ENCODE measurements at places on chromosomes 12 and 14.

DNA sequence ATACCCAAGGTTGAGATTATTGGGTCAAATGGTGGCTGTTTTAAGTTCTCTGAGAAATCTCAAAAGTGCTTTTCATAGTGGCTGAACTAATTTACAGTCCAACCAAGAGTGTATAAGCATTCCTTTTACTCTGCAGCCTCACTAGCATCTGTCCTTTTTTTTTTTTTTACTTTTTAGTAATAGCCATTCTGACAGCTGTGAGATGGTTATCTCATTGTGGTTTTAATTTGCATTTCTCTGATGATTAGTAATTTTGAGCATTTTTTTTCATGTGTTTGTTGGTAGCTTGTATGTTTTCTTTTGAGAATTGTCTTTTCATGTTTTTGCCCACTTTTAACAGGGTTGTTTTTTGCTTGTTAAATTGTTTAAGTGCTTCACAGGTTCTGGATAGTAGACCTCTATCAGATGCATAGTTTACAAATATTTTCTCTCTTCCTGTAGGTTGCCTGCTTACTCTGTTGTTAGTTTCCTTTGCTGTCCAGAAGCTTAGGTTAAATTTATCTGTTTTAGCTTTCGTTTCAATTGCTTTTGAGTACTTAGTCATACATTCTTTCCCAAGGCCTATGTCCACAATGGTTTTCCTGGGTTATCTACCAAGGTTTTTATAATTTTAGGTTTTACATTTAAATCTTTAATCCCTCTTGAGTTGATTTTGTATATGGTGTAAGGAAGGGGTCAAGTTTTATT is 881.3 kb upstream of the SEL1L start:
- DNase-seq: no peak

DNA sequence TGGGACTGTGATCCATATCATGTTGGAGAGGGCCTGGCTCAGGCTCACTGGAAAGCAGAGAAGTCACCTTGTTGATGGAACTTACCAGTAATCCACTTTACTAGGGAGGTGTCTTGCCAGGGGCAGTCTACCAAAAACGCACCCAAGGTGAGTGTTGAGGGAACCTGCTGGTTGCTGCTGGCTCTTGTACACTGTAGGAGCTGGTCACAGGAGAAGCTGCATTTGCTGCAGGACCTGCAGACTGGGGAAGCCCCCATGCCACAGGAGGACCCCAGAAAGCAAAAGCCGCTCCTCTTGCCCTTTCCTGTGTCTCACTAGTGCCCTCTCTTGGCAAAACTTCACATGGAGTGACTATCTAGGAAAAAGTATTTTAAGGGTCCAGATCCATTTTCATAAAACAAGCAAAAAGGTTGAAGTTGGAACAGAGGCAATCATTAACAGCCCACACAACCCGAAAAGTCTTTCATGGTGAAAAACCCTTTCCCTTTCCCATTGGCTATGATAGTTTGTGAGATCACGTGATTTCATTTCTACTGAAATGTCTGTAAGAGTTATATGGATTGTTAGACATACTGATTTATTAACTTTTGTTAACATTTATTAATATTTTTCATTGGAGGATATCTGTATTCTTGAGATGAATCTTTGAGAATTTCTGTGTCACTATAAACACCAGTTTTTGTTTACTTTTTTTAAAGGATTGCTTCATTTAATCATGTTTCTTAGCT is 59.2 kb downstream of the RASSF8 start:
- DNase-seq: peak; percentile 18

DNA sequence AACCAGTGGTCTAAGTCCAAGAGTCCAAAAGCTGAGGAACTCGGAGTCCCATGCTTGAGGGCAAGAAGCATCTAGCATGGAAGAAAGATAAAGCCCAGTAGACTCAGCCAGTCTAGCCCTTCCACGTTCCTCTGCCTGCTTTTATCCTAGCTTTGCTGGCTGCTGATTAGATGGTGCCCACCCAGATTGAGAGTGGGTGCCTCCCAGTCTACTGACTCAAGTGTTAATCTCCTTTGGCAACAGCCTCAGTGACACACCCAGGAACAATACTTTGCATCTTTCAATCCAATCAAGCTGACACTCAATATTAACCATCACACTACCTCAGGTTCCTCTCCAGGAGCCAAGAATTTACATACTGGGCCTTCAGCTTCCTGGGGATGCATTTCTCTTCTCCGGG is 476.1 kb downstream of the FUT8 start:
- no peak for DNase-seq

- no peak for DNase-seq
These were observed 176.9 kb upstream of the HIF1A start for GRCh38 chr14:61518403-61518802.

- DNase-seq: no peak
These were observed 169.3 kb downstream of the EMP1 start for GRCh38 chr12:13365748-13366366.

GRCh38 chr12:119169150-119169549 is 9.6 kb upstream of the HSPB8 start:
- no peak for DNase-seq

GRCh38 chr12:52166672-52167071 is 25.1 kb downstream of the KRT80 start:
- DNase-seq: peak; percentile 48

DNA sequence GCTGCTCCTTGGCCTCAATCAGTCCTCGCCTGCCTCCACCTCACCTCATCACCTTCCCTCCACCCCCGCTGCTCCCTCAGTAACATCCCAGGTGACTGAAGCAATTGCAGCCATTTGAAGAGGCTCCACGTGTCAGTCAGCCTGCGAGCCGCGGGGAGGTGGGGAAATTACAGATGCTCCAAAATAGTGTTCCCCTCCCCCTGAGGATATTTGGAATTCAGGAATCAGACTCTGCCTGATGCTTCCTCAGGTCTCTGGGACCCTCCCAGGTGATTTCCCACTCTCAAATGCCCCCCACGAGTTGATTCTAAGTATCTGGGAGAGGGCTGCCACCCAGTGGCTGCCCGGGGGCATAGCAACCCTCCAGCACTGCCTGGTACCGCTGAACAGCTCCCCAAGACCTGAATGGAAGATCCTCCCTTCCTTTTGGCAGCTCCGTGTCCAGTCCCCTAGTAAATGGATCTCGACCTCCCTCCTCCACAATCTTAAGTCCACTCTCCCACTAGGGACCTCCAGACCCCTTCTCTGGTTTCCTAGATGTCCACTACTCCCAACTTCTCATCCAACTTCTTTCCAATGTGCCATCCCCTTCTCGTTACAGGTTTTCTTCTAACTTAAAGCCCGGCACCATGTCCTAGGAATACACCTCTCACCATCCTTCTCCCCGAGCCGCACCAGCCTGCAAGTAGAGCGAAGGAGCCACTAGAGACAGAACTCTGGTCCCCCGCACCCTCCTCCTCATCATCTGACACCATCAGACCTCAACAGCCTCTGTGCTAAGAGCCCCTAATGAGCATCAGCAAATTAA is 1.4 kb upstream of the ASIC1 start:
- peak; percentile 83 for DNase-seq

DNA sequence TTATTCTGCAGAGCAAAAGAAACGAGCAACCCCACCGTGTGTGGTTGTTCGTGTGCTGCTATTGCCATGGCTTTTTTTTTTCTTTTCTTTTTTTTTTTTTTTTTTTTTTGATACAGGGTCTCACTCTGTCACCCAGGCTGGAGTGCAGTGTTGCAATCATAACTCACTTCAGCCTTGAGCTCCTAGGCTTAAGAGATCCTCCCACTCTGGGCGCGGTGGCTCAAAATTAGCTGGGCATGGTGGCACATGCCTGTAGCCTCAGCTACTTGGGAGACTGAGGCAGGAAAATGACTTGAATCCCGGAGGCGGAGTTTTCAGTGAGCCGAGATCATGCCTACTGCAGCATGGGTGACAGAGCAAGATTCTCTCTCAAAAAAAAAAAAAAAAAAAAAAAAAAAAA is 144.2 kb downstream of the ESR2 start:
- DNase-seq: no peak

- no peak for DNase-seq
These were observed 7.1 kb downstream of the KRAS start for GRCh38 chr12:25243680-25243990.

DNA sequence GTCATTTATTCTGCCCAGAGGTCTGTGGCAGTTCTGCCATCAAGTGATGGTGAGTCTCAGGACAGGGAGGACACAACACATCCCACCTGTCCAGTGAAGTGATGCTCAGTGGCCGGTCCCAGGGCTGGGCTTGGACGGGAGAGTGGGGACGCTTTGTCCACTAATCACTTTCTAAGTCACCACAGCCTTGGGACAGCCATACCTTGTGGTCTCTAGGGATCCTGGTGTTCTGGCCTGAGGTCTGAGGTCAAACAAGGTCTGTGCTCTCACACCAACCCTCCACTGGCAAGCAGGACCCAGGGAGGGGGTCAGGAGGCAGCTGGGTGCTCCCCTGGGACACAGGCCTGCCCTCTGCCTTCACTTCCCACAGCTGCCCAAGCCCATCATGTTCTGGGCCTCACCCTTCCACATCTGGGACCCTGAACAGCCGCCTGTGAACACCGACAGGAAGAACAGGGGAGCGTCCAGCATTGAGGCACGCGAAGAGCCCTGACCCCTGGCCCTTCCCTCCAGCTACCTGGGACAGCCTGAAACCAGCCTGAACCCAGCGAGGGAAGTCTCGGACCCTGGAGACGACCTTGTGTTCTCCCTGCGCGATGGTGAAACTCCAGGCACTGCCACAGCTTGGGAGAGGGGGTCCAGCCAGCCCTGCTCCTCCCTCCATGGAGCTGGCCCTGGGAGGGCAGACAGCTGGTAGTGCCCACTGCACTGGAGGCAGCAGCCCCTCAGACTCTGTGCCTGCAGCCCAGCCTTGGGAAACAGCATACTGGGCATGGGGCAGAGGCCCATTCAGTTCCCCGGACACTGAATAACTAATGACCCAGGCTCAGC is 19.7 kb upstream of the GPR132 start:
- peak; percentile 6 for DNase-seq

DNA sequence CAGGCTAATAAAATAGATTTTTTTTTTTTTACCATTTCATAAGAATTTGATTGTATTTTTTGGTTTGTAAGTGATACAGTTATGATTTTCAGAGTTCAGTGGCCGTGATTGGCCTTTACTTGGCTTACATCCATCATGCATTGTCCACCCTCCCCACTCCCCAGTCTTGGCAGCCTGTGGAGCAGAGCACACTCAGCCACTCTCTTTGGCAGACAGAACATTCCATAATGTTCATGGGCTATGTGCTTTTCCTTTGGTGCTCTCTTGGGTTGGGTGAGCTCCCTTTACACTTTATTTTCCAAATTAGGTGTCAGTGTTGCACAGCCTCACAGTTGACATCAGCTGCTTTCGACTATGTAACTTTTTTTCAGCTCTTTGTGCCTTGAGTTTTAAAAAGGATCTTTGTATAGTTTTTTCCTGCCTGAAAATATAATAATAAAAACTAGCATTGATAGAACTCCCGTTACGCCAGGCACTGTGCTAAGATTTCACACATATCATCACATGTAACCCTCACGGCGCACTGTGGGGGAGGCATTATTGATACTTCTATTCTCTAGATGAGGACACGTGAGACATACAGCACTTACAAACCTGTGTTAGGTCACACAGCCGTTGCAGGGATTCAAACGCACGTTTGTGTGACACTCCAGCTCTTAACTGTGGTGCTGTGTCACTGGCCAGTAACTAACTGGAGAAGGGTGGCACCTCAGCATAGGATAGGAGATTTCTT is 21.5 kb downstream of the SUDS3 start:
- peak; percentile 17 for DNase-seq

DNA sequence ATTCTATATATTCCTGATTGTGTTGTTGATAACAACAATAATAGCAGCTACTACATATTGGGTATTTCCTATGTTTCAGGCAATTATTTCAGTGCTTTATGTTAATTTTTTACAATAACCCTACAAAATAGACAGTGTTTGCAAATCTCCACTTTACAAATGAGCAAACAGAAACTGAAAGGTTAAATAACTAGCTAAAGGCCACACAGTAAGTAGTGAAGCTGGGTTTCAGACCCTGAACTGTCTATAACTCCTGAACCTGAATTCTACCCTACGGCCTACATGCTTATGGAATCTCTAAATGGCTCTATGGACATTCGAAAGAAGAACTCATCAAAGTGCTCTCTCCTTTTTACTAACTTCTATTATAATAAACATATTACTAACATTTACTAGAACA is 19.7 kb upstream of the NUDT4 start:
- DNase-seq: no peak

DNA sequence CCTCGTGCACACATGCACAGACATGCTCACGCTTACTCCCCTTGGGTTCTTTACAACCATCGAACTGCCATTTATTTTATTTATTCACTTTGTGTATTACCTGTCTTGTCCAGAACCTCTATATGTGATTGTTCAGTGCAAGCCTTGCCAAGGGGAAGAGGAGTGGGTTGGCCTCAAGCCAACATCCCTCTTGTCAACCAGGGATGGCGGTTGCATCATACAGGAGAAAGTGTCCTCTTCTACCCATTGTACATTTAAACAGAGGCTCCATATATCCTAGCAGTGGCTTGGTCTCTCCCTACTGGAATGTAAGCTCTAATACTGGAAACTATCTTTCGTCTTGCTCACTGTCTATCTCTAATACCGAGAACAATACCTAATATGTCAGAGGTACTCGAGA is 108.4 kb downstream of the C12orf42 start:
- no peak for DNase-seq

- DNase-seq: no peak
These were observed 250.0 kb upstream of the PLEKHG7 start for GRCh38 chr12:92452763-92453162.

- no peak for DNase-seq
These were observed 36.2 kb downstream of the CHGA start for GRCh38 chr14:92959189-92959531.

DNA sequence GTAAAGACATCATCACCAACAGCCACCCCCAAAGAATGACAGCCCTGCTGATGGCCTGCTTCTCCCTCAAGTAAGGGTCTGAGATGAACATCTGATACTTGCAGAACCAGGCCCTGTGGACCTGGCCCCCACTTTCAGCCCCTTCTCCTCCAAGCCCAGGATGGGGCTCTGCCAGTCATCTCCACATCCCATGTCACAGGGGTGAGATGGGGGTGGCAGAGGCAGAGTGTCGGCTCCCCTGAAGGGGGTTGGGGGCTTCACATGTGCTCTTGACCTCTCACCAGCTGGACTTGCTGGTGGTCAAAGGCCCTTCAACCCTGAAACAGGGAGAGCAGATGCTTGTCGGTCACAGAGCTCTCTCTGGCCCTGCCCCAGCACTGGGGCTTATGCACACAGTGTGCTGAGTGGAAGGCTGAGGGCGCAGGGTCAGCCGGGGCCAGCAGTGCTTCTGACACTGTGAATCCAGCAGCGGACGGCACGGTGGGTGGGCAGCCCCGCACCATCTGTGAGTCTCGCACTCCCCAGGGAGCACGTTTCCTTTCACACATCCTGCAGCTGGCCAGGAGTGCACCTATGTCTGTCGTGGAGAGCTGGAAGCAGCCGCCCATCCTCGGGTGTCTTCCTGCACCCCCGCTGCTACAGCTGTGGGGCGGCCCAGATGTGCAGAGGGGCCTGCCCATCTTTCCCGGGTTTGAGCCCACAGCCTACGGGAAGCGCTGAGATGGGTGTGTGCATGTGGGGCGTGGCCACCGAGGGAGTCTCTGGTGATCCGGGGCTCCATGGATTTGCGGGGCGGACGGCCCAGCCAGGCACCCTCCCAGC is 94.3 kb downstream of the ADGRD1 start:
- no peak for DNase-seq

GRCh38 chr12:89800435-89800834 is 91.8 kb upstream of the ATP2B1 start:
- DNase-seq: no peak

All from AG08396 (cell line).